NCI-H1417 treated with DMSO at 0.1 percent for 48 hours (cell line): ENCODE measurements at places on chromosomes 7 and 10.

DNA sequence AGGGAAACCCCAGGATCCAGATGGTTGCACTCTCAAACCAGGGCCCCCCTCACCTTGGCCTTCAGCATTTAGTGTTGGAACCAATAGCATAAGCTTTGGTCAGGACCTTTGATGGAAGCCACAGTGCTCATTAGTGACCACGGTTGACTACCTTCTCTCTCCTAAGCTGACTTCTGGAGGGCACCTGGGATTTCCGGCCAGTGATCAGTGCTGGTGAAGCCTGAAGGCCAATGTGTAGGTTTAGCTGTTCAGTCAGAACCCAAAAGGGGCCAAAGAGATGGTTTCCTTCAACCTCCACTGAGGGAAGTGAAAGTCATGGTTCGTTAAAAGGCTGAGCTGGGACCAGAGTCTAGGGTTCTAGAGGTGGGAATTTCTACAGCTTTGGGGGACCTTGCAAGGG is 46.4 kb downstream of the TCF7L2 start:
- no peak for DNase-seq

- DNase-seq = no peak
Measured at GRCh38 chr7:1531263-1531978, 919 bp downstream of the MAFK start.

- no peak for DNase-seq
Measured at GRCh38 chr7:41328544-41328943, 374.3 kb downstream of the INHBA start.

DNA sequence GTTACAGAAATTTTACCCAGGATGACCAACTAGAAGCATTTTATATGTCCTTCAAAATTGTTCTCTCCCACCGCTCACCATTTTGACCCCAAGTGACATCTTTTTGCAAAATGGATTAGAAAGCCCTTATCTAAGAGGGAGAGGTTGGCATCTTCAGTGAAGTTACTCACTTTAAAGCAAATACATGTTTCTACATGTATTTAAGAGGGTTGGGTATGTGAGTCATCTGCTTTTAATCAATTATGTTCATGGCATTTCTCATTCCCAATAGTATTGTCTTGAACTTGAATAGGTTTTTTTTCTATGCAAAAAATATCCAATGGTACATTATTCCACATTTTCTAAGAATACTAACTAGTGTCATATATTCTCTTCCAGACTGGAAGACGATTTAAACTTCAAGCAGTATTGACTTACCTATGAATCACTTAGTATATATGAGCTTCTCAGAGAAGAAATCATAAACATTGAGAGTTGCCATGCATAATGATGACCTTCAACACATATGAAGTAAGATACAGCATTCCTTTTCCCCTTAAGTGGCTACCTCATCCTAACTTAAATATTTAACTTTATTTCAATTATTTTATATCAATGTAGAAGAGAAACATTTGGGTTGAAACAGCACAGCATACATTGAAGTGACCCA is 132.8 kb downstream of the POLR1F start:
- no peak for DNase-seq

GRCh38 chr7:53446170-53446569 is 410.7 kb downstream of the POM121L12 start:
- DNase-seq = no peak

DNA sequence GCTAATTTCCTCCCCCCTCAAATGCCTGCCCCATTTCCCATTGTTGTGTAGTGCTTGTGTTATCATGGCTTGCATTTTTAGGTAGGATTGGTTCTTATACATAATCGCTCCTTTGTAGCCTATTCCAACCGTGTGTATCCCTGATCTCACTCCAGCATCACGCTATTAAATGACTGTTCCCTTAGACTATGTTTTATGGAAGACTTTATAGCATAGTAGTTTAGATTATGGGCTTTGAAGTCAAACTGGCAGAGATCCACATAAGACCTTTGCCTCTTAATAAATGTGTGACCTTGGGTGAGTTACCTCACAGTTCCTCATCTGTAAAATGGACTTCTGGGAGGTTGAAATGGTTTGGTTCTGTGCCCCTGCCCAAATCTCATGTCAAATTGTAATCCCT is 5.4 kb upstream of the RABGEF1 start:
- no peak for DNase-seq

- DNase-seq = no peak
Measured at GRCh38 chr7:93378131-93378760, 146.1 kb downstream of the VPS50 start.

GRCh38 chr10:106327747-106328146 is 836.8 kb downstream of the SORCS1 start:
- DNase-seq = no peak

GRCh38 chr10:103834436-103835095 is 20.8 kb downstream of the SH3PXD2A start:
- no peak for DNase-seq

DNA sequence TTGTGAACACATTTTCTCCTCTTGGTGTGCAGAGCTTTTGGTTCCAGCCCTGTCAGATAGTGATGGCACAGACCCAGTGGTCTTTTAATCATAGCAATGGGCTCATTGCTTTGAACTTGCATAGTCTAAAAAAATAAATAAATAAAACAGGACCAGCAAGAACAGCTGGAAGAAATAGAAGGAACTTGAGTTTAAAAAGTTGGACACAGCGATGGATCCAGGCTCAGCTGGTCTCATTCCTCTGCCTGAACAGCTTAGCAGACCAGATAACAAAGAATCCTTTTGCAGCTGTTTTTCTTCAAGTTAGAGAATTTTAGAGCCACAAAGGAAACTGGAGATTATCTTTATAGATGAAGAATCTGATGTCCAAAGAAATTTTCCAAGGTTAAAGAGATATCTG is 1005.6 kb downstream of the LRMDA start:
- no peak for DNase-seq

GRCh38 chr7:749140-749551 is 22.1 kb upstream of the PRKAR1B start:
- no peak for DNase-seq

DNA sequence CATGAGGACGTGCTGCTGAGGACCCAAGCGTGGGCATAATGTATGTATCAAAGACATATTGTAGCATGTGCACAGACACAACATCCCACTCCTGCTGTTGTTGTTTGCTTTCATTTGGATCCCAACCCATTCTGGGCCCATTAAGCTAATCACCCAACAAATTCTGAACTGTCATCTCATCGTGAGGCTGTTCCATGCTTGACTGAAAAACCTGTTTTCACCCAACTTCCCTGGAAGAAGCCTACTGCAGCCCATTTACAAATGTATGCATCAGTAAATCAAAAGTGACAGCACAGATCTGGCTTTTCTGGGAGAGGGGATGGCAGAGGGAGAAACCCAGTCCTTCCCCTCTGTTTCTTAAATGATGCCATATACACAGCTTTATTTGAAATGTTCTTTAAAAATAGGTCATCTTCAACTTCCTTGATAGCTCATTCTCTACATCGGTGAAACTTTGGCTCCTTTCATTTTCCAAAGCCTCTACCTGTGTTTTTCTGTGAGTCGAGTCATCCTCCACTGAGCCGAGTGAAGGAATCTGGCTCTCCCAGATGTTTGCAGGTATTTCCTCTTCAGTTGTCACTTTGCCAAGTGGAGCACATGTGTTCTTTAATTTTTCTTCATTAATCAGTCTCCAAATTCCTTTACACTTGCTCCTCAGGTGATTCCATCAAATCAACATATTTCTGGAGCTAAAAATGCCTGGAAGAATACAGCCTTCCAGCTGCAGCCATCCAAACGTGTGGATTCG is 151.8 kb downstream of the CHN2 start:
- DNase-seq = no peak

- DNase-seq = no peak
Measured at GRCh38 chr10:92119340-92119739, 171.5 kb downstream of the CPEB3 start.

DNA sequence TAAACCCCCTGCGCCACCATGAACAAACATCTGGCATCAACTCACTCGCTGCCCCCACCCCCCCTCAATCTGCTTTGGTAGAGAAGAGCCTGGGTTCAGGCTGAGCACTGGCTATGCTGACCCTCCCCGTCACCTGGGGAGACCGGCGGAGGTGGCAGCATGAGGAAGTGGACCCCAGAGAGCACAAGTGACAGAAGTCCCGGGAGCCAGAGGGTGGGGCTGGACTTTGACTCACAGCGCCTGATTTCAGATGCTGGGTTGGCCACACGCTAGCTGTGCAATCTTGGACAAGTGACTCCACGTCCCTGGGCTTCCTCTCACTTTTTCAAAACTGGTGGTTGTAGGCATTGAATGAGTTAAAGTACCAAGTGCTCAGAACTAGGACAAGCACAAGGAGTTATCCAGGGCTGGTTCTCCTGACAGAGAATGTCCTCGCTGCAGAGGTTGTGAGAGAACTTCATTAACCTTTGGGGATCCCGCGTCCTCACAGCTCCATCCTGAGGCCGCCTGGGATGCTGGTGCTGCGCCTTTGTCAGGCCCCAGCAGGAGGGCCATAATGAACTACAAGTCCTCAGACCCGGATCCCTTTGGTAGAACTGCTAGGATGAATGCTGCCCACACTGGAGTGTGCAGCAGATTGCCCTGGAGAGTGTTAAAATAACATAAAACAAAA is 48.8 kb upstream of the RASGEF1A start:
- DNase-seq = no peak

- no peak for DNase-seq
Measured at GRCh38 chr10:132637477-132638129, 100.0 kb downstream of the INPP5A start.

- no peak for DNase-seq
Measured at GRCh38 chr7:42574685-42575084, 337.2 kb downstream of the C7orf25 start.

DNA sequence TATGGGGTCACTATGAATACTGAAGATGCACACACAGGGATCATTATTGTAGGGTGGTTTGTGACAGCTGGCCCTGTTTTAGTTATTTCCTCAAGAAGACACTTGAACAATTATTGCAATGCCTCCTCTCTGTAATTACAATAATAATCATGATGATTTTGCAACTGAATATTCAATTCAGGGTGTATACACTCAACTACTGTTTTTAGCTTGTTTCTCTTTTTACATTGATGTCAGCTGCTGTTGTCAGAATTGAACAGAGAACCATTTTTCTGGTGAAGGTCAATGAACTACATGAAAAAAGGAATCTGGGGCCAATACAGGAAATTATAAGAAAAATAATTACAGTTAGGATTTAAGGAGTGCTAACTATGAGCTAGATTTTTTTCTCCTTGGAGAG is 28.6 kb upstream of the MKLN1 start:
- DNase-seq = no peak

DNA sequence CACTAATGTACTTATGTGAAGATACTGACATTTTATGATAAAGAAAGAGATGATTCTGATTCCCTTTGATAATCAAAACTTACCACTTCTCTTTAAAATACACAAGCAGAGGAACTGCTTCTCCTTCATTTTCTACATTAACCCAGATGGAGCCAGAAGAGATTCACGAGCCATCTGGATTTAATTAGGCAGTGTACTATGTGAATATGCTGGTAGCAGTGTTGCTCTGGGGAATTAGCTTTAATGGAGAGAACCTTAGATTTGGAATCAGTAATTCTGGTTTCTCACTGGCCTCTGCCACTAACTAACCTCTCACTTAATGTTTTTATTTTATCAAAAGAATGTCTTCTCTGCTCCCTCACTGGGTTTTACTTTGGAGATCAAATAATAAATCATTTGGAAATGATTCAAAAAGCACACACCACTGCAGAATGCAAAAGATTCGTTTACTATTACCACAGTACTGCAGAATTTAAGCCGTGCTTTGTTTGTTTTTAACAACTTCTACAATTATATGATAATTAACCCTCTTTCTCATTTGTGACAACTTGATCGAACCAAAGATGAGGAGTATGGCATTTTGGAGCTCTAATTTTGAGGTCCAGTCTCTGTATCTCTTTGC is 77.5 kb upstream of the PHYHIPL start:
- no peak for DNase-seq

DNA sequence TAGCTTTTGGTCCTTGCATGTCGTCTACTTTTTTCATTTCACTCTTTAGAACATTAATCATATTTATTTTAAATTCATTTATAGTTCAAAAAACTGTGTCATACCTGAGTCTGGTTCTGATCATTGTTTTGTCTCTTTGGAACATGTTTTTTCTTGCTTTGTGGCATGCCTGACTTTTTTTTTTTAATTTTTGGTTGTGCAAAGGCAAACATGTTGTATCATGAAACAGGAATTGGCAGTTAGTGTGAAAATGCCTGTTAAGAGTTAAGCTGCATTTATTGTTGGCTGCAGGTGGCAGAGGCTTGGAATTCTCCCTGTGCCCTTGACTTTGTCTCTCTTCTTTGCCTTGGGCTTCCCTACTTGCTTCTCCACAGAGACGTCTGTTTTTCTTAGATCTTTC is 525.0 kb upstream of the ADARB2 start:
- no peak for DNase-seq

GRCh38 chr7:5421714-5422395 is 1.8 kb downstream of the TNRC18 start:
- DNase-seq = no peak

DNA sequence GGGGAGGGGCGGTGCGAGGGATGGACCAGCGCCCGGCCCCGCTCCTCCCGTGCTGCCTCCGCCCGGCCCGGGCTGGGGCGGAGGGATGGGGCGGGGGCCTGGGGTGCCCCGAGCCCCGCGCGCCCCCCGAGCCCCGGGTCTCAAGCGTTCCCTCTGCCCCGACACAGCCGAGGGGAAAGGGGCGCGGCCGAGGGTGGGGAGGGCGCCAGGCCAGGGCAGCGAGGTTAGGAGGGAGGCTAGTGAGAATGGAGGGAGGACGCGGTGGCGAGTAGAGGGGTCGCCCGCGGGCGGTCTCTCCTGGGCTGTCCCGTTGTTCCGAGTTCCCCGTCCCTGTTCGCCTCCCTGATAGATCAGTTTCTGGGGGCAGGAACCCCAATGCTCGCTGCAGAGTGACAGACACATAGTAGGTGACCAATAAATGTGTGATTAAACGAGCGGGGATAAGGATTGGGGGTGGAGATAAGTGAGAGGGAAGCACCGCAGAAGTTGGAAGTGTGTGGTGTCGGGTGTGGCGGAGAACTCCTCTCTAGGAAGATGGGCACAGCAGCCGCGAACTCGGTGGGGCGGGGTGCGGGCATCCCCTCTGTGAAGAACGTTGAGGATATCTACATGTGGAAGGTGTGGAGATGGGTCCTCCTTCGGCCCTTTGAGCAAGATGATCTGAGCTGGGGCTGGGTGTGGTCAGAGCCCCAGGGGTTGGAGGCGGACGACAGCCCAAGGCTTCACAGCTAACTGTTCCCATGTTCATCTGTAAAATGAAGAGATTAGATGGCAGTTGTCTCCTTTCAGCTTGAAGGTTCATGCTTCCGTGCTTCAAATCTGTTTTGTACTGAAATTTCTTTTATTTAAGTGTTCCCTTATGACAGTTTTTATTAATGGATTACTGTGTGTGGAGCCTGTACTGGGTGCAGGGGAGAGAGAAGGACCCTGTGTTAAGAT is 580 bp downstream of the ZNF775 start:
- no peak for DNase-seq
